ENCODE measurements at places on chromosomes 11 and 22.

- no peak for DNase-seq
These were observed 5.2 kb downstream of the PITPNM1 start for GRCh38 chr11:67499808-67500483.

GRCh38 chr22:27820896-27821866, 19.6 kb upstream of the MN1 start:
- DNase-seq: no peak

DNA sequence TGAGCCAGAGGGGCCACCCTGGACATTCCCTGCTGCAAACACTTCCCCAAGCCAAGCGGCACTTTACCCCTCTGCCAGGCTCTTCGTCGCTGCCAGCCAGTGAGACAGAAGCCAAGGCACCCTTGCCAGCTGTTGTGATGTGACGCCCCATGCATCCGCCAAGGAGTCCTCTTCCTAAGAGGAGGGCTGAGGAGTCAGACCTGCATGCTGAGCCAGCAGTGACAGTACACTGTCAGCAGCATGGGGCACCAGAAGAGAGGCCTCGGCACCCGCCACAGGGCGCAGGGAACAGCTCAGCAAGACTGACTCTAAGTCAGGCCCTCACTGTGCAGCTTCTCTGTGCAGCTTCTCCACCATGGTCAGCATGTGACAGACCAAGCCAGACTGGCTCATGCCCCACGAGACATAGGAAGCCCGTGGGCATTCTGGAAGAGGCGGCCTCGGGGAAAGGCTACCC, 26.4 kb downstream of the VPS37C start:
- DNase-seq: no peak

DNA sequence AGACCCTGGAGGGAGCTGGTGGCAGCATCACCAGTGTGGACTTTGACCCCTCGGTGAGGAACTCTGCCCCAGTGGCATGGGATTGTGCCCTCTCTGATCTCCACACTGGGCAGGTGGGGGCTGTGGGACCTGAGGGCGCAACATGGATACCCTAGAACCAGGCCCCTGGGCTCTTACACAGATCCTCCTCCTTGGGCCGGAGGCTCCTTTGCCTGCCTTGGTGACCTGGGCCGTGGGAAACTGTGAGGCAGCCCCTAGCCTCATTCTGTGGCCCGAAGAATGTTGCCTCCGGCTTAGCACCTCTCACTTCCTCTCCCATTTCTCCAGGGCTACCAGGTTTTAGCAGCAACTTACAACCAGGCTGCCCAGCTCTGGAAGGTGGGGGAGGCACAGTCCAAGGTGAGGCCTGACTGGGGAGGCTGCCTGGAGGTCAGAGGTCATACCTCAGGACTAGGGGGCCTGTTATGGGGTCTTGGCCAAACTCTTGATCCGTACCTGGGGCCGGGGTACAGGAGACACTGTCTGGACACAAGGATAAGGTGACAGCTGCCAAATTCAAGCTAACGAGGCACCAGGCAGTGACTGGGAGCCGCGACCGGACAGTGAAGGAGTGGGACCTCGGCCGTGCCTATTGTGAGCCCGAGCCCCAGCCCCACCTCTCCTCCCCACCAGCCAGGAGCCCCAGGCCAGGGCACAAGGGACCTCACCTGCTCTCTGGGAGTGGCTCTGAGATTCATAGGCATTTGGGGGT, 12.2 kb downstream of the ATG16L2 start:
- DNase-seq: no peak

GRCh38 chr11:134662629-134663360, 250.8 kb upstream of the B3GAT1 start:
- no peak for DNase-seq

- DNase-seq: no peak
These were observed 7.8 kb downstream of the LARGE2 start for GRCh38 chr11:45930031-45930794.

- DNase-seq: no peak
These were observed 205.1 kb upstream of the CADM1 start for GRCh38 chr11:115709297-115709696.

DNA sequence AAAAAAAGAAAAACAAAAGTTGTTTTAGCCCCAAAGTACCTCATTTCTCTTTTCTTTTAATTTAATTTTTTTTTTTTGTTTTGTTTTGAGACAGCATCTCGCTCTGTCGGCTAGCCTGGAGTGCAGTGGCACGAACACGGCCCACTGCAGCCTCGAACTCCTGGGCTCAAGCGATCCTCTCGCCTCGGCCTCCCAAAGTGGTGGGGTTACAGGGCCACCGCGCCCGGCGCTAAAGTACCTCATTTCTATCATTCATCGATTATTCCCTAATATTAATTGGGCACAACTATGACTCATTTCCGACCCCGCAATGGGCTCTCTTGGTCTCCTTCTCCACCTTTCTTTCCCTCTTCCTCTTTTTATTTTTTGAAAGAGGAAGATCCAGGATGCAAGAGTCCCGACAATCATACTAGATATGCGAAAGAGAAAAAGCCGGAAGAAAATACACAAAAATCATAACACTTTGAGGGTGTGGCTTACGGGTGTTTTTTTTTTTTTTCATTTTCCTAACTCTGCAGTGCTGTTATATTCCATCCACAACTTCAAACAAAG, 475 bp upstream of the AIP start:
- DNase-seq: no peak

DNA sequence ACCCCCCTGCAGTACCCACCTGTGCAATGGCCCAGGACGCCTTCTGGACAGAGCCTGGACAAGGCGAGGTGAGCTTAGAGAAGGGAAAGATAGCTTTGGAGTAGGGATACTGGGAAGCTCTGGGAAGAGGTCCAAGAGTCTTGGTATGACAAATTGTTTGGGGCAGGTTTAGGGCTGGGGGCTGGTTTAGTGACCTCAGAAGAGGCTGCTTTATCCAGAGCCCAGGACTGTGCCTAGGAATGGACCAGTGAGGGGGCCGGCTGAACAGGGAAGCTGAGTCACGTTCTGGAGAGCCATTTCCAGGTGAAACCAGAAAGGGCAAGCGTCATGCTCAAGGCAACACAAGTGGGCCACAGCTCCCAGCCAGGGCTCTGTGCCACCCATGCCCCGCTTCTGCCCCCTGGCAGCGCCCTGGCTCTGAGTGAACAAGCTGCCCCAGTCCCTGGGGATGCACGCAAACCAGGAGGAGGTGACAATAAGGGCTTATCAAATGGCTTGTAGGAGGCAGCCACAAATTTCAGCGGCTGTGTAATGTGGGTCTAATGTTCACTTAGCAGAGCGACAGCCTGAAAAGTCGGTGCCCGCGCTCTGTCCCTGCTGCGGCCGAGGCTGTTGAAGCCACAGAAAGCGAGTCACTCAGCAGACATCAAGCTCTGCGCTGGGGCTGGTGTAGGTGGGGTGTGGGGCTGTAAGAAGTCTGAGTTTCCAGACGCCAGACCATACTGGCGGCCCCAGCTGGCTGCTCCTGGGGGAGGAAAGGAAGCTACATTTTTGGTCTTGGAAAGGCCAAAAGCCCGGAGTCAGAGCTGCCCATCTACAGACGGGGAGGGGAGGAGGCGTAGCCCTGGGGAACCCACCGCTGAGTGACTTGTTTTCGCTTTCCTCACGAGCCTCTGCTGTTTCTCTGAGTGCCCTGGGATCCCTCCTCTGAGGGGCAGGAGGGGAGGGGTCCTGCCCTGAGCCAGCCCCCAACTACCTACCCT, 18.3 kb upstream of the SYT7 start:
- DNase-seq: no peak

All from stimulated activated CD8-positive, alpha-beta memory T cell treated with anti-CD3 and anti-CD28 coated beads, Interleukin-7, amount 100 ng/mL, for 48 hours (primary cell).